ENCODE measurements at places on chromosomes 11 and 22.

- no peak for DNase-seq
Measured at GRCh38 chr22:46453829-46454503, 83.5 kb downstream of the CELSR1 start.

GRCh38 chr11:45606514-45607281 is 58.7 kb downstream of the CHST1 start:
- no peak for DNase-seq

GRCh38 chr11:111652184-111652583 is 49.9 kb downstream of the SIK2 start:
- DNase-seq = no peak

DNA sequence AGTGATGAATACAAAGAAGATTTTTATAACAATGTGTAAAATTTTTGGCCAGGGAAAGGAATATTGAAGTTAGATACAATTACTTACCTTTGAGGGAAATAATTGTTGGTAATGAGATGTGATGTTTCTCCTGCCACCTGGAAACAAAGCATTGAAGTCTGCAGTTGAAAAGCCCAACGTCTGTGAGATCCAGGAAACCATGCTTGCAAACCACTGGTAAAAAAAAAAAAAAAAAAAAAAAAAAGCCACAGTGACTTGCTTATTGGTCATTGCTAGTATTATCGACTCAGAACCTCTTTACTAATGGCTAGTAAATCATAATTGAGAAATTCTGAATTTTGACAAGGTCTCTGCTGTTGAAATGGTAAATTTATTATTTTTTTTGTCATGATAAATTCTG is 5.3 kb downstream of the BIRC3 start:
- no peak for DNase-seq

DNA sequence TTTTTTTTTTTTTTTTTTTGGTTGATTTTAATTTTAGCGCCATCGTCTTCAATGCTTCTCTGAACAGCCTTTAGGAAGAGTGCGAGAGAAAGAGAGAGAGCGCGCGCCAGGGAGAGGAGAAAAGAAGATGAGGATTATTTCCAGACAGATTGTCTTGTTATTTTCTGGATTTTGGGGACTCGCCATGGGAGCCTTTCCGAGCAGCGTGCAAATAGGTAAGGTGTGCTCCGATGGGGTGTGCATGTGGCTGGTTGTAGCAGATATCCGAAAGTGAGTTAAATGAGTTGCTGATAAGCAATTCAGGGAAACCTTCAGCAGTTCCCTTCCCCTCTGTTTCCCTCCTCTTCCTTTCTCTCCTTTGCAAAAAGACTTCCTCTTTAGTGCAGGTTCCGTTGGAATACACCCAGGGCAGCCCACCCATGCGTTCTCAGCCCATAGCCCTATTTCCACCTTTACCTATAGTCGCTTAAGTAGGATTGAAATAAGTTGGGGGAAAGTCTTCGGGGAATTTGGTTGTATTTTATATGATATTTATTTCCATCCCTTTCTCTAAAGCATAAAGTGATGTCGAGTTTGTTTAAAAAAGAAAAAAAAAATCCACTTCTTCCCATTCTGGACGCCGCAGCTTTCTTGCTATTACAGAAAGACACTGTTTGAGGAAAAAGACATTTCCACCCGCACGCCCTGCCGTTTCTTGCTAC is 1.1 kb downstream of the GRIA4 start:
- no peak for DNase-seq

GRCh38 chr11:66983275-66983924 is 8.3 kb downstream of the C11orf86 start:
- DNase-seq = no peak

DNA sequence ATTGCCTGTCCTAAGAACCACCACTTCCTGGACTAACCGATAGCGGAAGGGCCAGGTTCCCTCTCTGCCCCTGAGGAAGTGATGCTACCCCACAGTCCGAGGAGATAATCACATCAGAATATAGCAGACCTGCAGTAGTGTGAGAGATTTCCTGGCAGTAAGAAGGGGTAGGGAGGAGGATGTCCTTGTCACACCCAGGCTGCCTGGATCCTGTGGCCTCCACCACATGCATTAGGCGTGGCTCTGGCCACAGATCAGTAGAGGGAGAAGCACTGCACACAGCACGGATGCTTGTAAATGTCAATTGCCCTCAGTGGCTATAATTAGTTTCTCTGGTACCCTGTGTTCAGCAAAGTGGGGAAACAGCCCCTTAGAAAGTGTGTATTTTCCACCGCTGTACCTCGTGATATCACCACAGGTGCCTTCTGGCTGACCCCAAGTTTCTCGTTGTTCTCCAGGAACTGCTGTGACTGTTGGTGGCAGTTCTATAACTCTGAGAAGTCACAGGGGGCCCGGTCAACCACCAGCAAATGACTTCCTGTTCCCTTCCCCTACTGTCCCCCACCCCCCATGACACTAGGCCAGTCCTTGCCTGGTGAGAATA is 61.8 kb downstream of the UBASH3B start:
- DNase-seq = no peak
